ENCODE measurements at places on chromosomes 11 and 22.
A peak's percentile ranks its signal among the peaks of the same experiment; 100 is the strongest.

- no peaks in the 10 kb centered on the region for H3K4me1 ChIP-seq
- peaks cover 26% of the 10 kb centered on the region for H3K36me3 ChIP-seq
- H3K4me3 ChIP-seq, result no peak overlapping the region
Measured at GRCh38 chr22:24129263-24129651, 52.0 kb upstream of the SUSD2 start.

- peaks cover 3% of the 10 kb centered on the region for H3K27me3 ChIP-seq
- no peak overlapping the region for H3K27ac ChIP-seq
- DNase-seq, result no peak
- H3K36me3 ChIP-seq, result no peaks in the 10 kb centered on the region
- no peak overlapping the region for H3K4me3 ChIP-seq
Measured at GRCh38 chr11:5225480-5225871, 1.4 kb downstream of the HBB start.

- no peaks in the 10 kb centered on the region for H3K4me1 ChIP-seq
- H3K27me3 ChIP-seq, result peaks cover 14% of the 10 kb centered on the region
- no peak for DNase-seq
- no peaks in the 10 kb centered on the region for H3K36me3 ChIP-seq
- H3K27ac ChIP-seq, result no peak overlapping the region
Measured at GRCh38 chr11:2564588-2565425, 120.0 kb downstream of the KCNQ1 start.

DNA sequence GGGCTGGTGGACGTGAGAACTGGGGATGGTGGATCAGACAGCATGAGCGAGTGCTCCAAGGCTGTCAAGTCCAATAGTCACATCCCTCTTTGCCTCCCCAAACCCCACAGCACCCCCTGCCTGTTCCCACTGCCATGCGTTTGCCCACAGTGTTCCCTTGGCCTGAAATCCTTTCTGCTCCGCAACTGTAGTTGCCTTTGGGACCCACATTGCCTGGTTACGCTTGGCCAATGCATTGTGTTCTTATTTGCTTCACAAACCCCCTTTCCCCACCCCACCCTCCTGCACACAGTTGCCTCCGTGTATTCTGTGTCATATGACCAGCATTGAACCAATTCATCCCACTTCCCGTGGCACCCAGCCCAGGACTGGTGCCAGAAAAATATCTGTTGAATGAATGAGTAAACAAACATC is 2.1 kb upstream of the KIAA0930 start:
- H3K4me1 ChIP-seq, result peaks cover 55% of the 10 kb centered on the region
- no peak overlapping the region for H3K27ac ChIP-seq
- peaks cover 18% of the 10 kb centered on the region for H3K36me3 ChIP-seq
- DNase-seq, result peak; percentile 34
- H3K4me3 ChIP-seq, result no peak overlapping the region
- no peaks in the 10 kb centered on the region for H3K27me3 ChIP-seq

DNA sequence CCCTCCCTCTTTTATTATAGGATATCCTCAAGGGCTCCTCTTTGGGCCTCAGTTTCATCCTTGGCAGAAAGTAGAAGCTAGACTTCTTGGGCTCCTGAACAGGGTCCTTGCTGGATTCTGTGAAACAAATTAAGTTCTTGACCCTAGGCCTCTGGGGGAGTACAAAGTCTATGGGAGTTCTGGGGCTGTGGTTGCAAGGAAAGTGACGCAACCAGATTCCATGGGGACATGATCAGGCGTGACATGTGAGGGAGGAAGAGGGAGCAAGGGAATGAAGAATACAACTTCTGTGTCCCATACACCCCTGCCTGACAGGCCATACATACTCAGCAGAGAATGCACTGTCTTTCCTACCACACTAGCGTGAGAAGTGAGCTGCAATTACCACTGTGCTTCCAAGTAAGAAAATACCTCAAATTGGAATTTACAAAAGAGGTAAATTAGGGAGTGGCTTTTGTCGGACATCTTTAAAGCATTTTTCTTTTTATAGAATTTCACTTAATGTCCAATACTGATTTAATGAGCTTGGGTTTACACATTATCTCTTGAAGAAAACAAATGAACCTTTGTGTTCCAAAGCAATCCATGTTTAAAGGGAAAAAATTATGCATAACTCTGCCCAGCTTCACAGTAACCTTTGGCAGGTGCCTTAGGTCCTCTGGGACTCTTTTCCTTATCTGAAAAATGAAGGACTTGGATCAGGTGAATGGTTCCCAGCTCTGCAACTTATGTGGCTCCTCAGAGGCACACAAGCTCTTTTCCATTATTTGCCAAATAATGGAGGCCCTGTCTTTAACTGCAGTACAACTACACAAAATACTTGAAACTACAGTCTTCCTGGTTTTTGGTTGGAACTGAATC is 38.9 kb downstream of the LIMK2 start:
- no peaks in the 10 kb centered on the region for H3K27me3 ChIP-seq
- H3K4me3 ChIP-seq, result no peak overlapping the region
- H3K4me1 ChIP-seq, result peaks cover 22% of the 10 kb centered on the region
- no peak overlapping the region for H3K27ac ChIP-seq
- H3K36me3 ChIP-seq, result peaks cover 24% of the 10 kb centered on the region

DNA sequence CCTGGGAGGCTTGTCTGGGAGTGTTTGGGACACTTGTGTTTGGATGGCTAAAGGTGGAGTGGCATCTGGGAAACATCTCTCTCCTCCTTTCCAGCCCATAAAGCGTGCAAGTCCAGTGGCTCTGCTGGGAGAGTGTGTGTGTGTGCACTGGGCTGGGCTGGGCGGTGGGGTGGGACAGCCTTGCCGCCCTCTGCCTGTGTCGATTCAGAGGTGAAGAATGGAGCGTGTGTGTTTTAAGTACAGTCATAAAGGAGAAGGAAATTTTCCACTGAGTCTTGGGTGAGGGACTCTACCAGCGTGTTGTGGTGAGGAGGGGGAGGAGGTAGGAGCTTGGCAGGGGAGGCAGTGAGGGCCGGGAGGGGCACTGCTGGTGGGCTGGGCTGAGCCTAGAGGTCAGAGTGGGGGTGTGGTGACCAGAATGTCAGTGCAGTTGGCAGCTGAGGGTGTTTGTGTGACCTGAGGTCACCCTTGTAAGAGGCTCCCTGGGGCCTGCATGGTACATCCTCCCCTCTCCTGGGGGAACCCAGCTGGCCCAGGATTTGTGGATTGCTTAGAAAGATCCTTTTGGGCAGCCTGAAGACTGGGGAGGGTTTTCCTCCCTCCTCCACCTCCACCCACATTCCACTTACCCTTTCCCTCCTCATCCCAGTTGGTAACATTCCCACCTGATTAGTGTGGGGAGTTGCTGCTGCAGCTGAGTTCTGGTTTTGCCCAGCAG is 1.7 kb downstream of the TIMP3 start:
- H3K27ac ChIP-seq, result no peak overlapping the region
- 0 out of 2 replicates have a peak, but pooled peaks cover 5% of the 10 kb centered on the region for H3K27me3 ChIP-seq
- H3K4me1 ChIP-seq, result peaks cover 33% of the 10 kb centered on the region

DNA sequence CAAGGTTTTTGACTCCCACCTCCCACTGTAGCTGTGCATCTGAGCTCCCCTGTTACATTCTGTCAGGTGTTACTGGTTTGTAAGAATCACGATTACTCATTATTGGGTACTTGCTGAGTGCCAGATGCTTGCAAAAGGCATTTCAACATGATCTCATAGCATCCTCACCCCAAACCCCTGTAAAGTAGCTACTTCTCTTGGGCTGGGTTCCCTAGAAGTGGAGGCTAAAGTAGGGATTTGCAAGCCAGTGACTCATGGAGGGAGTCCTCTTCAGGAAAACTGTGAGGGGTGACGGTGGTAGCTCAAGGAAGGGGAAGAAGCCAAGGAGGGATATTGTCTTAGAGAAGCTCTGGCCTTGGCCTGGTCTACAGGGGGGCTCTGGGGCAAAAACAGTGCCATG is 78.6 kb downstream of the TIMP3 start:
- H3K27ac ChIP-seq, result no peak overlapping the region
- H3K4me3 ChIP-seq, result no peak overlapping the region
- H3K36me3 ChIP-seq, result no peaks in the 10 kb centered on the region
- no peak for DNase-seq
- no peaks in the 10 kb centered on the region for H3K4me1 ChIP-seq

DNA sequence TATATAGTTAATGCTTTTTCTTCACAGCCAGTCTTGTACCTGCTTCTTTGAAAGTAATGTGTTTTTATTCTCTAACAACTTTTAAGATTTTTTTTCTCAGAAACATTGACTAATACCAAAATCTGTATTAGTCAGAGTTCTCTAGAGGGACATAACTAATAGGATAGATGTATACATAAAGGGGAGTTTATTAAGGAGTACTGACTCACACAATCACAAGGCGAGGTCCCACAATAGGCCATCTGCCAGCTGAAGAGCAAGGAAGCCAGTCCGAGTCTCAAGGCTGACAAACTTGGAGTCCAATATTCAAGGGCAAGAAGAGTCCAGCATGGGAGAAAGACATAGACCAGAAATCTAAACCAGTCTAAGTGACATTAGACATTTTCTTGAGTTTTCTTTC is 140.0 kb downstream of the RAB38 start:
- DNase-seq, result no peak
- H3K4me3 ChIP-seq, result no peak overlapping the region
- no peak overlapping the region for H3K27ac ChIP-seq

DNA sequence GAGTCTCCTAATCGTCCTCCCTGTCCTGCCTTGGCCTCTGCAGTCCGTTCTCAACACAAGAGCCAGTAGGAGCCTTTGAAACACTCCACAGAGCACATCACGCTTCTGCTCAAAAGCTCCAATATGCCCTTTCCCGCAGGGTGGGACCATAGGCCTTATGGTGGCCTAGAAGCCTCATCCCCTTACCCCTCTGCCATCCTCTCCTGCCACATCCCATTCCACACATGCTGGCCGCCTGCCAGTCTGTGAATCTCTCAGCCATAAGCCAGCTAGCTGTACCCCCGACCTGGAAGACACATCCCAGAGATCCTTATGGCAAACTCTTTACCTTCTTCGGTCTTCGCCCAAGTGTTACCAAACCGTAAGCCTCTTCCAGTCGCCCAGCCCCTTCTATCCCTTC is 157.8 kb downstream of the ENTHD1 start:
- no peaks in the 10 kb centered on the region for H3K36me3 ChIP-seq
- H3K4me3 ChIP-seq, result no peak overlapping the region
- H3K27me3 ChIP-seq, result peaks cover 29% of the 10 kb centered on the region

- no peaks in the 10 kb centered on the region for H3K4me1 ChIP-seq
- H3K27me3 ChIP-seq, result no peaks in the 10 kb centered on the region
- H3K4me3 ChIP-seq, result peak overlapping the region; percentile 87
Measured at GRCh38 chr11:93196816-93197379, 893 bp downstream of the SLC36A4 start.

DNA sequence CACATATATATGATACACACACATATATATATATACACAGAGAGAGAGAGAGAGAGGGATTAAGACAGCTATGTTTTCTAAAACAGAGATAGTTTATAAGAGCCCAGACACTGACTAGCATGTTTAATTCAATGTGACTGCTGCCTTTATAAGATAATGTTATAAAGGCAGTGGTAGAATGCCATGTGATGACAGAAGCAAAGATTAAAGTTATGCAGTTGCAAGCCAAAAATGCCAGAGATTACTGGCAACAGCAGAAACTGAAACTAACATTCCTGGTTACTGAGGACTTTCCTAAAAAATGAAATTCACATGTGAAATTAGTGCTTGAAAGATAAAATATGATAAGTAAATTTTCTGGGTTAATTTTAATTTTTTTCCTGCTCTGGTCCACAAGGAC is 1888.9 kb downstream of the LRRC4C start:
- no peaks in the 10 kb centered on the region for H3K36me3 ChIP-seq
- H3K4me1 ChIP-seq, result no peaks in the 10 kb centered on the region
- no peak for DNase-seq
- H3K27me3 ChIP-seq, result no peaks in the 10 kb centered on the region
- H3K27ac ChIP-seq, result no peak overlapping the region

DNA sequence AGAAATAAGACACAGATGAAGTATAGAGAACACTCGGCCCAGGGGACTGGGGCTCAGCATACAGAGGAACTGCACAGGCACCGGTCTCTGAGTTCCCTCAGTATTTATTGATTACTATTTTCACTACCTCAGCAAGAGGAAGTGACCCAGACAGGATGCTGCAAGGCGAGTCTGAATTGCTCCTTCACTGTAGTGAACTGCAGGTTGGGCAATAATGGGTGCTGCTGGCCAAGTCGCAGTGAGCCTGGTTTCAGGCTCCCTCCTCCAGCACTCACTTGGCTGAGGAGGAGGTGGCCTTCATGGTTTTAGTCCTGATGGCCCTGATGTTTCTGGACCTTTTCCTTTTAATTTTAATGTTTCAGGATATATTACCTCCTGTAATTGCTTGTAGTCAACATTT is 10.4 kb downstream of the OR52K2 start:
- H3K4me3 ChIP-seq, result no peak overlapping the region
- no peak for DNase-seq
- no peaks in the 10 kb centered on the region for H3K36me3 ChIP-seq

DNA sequence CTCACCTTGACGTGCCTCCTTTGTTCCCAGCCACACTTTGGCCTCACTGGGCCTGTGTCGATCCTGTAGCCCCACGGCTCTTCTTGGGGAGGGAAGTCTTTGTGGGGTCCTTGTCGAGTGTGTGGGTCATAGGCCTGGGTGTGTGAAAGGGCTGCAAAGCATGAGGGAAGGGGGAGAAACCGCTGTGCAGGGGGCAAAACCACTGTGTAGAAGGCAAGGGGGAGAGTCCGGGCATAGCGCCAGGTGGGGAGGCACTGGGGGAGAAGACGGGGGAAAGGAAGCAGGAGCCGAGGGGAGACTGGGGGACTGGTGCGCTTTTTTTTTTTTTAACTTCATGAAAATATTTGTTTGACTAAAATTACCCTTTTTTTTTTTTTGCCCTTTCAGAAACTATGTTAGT is 65.1 kb upstream of the RASD2 start:
- DNase-seq, result no peak
- peaks cover 18% of the 10 kb centered on the region for H3K4me1 ChIP-seq
- no peaks in the 10 kb centered on the region for H3K36me3 ChIP-seq
- no peaks in the 10 kb centered on the region for H3K27me3 ChIP-seq

DNA sequence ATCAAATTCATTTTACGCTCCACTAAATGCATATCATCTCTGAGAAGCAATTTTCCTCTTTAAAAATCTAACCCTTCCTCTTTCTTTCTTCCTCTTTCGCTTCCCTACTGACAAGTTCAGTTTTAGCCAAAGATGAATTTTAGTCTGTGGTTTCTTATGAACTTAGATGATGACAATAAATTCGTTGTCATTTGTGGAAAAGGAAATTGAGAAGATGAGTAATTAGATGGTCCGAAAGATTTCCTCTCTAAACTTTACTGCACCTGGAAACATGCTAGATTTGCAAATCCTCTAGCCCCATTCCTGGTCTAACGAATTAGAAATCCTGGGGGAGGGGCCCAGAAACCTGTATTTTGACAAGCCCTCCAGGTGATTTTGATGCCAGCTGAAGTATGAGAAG is 855.4 kb upstream of the CHORDC1 start:
- no peaks in the 10 kb centered on the region for H3K36me3 ChIP-seq
- no peaks in the 10 kb centered on the region for H3K4me1 ChIP-seq
- no peaks in the 10 kb centered on the region for H3K27me3 ChIP-seq
- H3K4me3 ChIP-seq, result no peak overlapping the region
- no peak for DNase-seq

GRCh38 chr11:42849362-42849761 is 462.4 kb upstream of the API5 start:
- no peaks in the 10 kb centered on the region for H3K36me3 ChIP-seq
- H3K27ac ChIP-seq, result no peak overlapping the region
- H3K4me1 ChIP-seq, result no peaks in the 10 kb centered on the region
- no peak overlapping the region for H3K4me3 ChIP-seq
- no peaks in the 10 kb centered on the region for H3K27me3 ChIP-seq

Measured in SJSA1 (cell line).